Activated naive CD4-positive, alpha-beta T cell treated with anti-CD3 and anti-CD28 coated beads, Interleukin-2, amount 10 ng/mL, durations not matched to agents 7 days and 5 days (primary cell): ENCODE measurements at places on chromosomes 12 and 14.

- no peak overlapping the region for H3K4me3 ChIP-seq
- no peak overlapping the region for H3K27ac ChIP-seq
- no peaks in the 10 kb centered on the region for H3K4me1 ChIP-seq
- peaks cover 6% of the 10 kb centered on the region for H3K36me3 ChIP-seq
These were observed 183.6 kb downstream of the FBXL14 start for GRCh38 chr12:1410794-1411193.

- no peak overlapping the region for H3K27ac ChIP-seq
- no peaks in the 10 kb centered on the region for H3K36me3 ChIP-seq
- H3K4me3 ChIP-seq = no peak overlapping the region
- peaks cover 67% of the 10 kb centered on the region for H3K27me3 ChIP-seq
- no peak for DNase-seq
These were observed 28.3 kb upstream of the OAS1 start for GRCh38 chr12:112878488-112878887.

DNA sequence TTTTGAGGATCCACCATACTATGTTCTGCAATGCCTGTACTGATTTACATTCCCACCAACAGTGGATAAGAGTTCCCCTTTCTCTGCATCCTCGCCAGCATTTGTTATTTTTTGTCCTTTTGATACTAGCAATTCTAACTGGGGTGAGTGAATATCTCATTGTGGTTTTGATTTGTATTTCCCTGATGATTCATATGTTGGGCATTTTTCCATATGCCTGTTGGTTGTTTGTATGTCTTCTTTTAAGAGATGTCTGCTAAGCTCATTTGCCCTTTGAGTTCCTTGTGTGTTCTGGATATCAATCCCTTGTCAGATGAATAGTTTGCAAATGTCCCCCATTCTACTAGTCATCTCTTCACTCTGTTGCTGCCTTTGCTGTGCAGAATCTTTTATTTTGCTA lies 49.0 kb upstream of the MSRB3 start:
- no peak overlapping the region for H3K4me3 ChIP-seq
- DNase-seq = no peak
- peaks cover 22% of the 10 kb centered on the region for H3K4me1 ChIP-seq
- no peaks in the 10 kb centered on the region for H3K27me3 ChIP-seq

DNA sequence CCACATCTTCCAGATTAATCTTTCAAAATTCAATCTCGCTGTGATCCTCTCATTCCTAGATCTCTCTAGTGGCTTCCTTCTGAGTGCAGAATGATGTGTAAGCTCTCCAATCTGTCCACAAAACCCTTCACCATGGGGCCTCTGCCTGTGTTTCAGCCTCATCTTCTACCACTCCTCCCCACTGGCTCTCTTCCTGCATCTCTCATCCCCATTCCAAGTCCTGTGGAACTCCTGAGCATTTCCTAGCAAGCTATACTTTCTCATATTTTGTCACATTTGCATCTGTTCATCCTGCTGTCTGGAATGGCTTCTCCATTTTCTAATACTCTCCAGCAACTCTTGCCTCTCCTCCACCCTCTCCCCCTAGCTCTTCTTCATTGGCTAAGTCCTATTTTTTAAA lies 242.0 kb upstream of the DAAM1 start:
- H3K27ac ChIP-seq = no peak overlapping the region
- no peak overlapping the region for H3K4me3 ChIP-seq
- H3K27me3 ChIP-seq = peaks cover 10% of the 10 kb centered on the region
- DNase-seq = no peak
- H3K36me3 ChIP-seq = no peaks in the 10 kb centered on the region

GRCh38 chr12:6200256-6201212 lies at the start of gene CD9:
TSS of gene CD9 (plus strand) at chr12:6200400. CDS start at chr12:6200500, 100 bp downstream.
- H3K27me3 ChIP-seq = peaks cover 83% of the 10 kb centered on the region
- peak; percentile 30 for DNase-seq
- peak within 1 kb of the TSS; percentile 65 for H3K27ac ChIP-seq
- peaks cover 9% of the 10 kb centered on the region for H3K4me1 ChIP-seq
- H3K36me3 ChIP-seq = no peaks in the 10 kb centered on the region
- H3K4me3 ChIP-seq = peak within 1 kb of the TSS; percentile 11

DNA sequence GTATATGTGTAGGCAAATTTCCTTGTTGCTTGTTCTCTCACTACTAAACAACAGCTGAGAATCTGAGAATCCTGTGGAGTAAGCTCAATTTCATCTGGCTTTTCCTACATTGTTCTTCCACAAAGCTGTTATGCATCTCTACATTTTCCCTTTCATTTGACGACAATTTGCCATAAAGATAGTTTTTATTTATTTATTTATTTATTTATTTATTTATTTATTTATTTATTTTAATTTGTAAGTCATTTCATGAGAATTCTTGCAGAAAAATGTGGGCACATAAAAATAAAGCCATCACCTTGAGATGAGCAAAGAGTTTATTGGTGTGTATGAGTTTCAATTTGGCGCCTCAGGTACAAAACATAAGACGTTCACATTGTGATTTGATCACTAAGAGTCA lies 545.9 kb upstream of the SEL1L start:
- H3K4me1 ChIP-seq = no peaks in the 10 kb centered on the region
- H3K36me3 ChIP-seq = no peaks in the 10 kb centered on the region
- H3K4me3 ChIP-seq = no peak overlapping the region
- no peak for DNase-seq
- no peaks in the 10 kb centered on the region for H3K27me3 ChIP-seq

GRCh38 chr14:61891170-61891569 lies 128.9 kb downstream of the SNAPC1 start:
- peaks cover 24% of the 10 kb centered on the region for H3K27me3 ChIP-seq
- H3K4me3 ChIP-seq = no peak overlapping the region
- peaks cover 28% of the 10 kb centered on the region for H3K4me1 ChIP-seq
- no peak overlapping the region for H3K27ac ChIP-seq
- DNase-seq = no peak
- H3K36me3 ChIP-seq = peaks cover 9% of the 10 kb centered on the region

- H3K4me1 ChIP-seq = no peaks in the 10 kb centered on the region
- no peak overlapping the region for H3K27ac ChIP-seq
- H3K27me3 ChIP-seq = no peaks in the 10 kb centered on the region
These were observed 392.0 kb downstream of the LRIG3 start for GRCh38 chr12:58528271-58528670.
